ENCODE measurements at places on chromosomes 7 and 10.

DNA sequence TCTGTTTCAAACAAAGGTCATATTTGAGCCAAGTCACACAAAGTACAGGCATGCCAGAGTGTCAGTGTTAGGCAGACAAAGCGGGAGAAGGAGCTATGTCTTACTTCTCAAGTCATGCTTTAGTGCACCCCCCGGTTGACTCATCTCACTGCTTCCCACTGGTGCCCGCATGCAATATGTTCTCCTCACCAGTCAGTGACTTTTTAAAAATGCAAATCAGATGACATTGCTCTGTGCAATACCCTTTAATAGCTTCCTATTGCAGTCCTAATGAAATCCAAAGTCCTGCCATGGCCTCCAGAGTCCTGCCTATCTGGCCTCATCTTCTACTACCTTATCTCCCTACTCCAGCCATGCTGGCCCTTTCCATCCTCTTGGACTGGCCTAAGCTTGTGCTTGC, 429.1 kb downstream of the ACTR3B start:
- DNase-seq = no peak

GRCh38 chr10:16989826-16990293, 139.8 kb downstream of the CUBN start:
- no peak for DNase-seq

DNA sequence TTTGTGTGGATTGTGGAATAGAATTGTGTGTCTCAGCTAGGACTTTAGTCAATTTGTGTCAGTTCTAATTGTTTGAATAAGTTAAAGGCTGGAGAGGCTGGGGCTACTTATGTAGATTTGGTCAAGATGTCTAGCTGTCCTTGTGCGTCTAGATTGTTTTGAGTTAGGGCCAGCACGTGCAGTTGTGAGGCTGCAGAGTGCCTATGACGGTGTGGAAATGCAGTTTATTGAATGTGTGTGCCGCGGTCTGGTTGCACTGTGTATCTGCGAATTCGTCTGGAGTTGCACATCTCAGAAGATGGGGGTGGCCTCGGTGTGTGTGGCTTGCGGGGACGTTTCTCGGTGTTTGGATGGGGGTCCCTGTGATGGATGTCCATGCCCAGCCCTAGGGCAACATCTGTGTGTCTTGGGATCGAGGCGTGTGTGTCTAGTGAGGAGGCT, 10.2 kb downstream of the EMX2 start:
- DNase-seq = no peak

- DNase-seq = no peak
Measured at GRCh38 chr10:95860166-95860940, 47.4 kb upstream of the CC2D2B start.

DNA sequence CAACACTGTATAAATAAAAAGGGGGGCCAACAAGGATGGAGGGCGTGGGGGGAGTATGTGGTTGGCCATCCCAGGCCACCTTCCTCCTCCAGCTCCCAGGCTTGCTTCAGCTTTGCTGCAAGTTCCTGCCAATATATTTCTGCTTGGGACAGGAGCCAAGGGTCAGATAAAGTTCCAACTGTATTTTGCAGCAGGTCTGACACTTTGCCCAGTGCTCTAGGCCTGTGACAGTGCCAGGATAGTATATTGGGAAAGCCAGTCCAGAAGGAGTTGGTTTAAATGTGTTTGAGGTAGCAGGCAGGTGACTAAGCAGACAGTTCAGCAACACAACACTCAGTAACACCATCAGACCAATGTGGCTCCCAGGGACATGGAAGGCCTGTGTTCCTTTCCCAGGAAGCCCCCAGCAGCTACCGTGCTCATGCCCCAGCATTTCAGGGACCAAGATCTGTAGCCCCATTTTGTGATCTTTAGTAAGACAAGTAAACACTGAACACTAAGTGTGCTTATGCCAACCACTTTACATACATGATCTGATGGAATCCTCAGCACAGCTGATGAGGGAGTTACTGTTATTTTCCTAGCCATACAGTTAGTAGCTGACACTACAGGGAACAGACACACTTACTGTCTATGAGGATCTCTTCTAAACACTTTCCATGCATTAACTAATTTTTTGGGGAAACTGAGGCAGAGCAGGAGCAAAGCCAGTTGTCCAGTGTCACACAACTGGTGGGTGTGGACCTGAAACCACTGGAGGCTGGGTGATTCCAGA, 38.9 kb downstream of the DNAJB12 start:
- DNase-seq = no peak

- no peak for DNase-seq
Measured at GRCh38 chr10:116430288-116430687, 2.6 kb downstream of the PNLIPRP3 start.

DNA sequence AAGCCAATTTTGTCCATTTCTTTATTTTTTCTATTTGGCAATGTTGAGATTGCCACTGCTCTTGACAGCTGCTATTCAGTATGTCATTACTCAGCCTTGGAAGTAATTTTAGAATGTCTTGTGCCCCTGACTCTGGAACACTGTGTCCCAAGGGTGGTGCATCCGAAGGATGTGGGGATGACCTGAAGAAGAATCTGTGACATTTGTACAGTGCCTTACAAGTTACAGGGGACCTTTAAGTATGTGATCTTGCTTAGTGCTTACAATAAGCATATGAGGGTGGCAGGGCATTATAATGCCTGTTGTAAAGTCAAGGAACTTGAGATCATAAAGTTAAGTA, 239.5 kb downstream of the REEP3 start:
- no peak for DNase-seq

DNA sequence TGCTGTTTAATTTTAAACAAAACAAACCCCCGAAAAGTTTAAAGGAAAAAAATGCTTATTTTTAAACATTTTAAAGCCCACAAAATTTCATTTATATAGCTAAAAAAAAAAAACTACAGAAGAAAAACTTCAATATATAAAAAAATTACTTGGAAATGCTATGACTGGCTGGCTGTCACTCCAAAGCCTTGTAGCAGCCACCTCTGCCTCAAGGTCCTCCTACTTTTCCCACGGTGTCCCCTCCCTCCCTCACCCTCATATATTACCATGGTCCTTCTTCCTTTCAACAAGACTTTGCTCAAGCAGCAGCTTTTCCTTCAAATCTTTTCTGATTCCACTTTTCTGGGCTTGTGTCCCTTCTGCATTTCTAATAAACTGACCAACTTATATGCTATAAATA, 122.0 kb downstream of the TPK1 start:
- no peak for DNase-seq

- DNase-seq = no peak
Measured at GRCh38 chr7:129719980-129720732, 108.6 kb downstream of the NRF1 start.
